ENCODE measurements at places on chromosomes 12 and 14.
A peak's percentile ranks its signal among the peaks of the same experiment; 100 is the strongest.

- DNase-seq: no peak
These were observed 66.7 kb upstream of the ATP2B1 start for GRCh38 chr12:89775063-89775985.

GRCh38 chr14:103545915-103546651 is 16.4 kb downstream of the BAG5 start:
- DNase-seq: no peak

- DNase-seq: no peak
These were observed 108.4 kb downstream of the MED13L start for GRCh38 chr12:116169071-116169470.

DNA sequence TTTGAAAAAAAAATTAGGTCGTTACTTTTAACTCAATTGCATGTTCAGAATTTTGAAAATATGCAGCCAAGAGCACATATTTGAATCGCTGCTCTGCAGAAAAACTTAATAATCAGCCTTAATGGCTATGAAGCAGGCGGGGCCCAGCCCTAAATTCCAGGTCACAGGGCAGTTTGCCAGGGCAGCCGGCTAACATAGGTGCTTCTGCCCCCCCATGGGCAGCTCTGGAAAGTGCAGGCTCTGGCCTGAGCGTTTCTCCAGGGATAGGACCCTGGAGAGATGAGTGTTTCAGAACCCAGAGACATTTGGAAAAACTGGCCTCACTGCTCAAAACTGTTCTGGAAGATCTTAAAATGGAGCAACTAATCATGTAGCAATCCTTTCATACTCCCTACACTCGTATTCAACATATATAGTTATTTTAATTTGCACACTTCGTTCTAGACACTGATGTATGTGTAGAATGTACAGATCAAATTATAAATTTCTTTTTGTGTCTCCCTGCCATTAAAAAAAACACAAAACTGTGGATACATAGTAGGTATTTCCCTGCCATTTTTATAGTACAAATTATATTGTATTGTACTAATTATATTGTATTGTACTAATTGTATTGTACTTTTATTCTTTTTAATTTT is 26.0 kb upstream of the PTGR2 start:
- DNase-seq: peak; percentile 66

DNA sequence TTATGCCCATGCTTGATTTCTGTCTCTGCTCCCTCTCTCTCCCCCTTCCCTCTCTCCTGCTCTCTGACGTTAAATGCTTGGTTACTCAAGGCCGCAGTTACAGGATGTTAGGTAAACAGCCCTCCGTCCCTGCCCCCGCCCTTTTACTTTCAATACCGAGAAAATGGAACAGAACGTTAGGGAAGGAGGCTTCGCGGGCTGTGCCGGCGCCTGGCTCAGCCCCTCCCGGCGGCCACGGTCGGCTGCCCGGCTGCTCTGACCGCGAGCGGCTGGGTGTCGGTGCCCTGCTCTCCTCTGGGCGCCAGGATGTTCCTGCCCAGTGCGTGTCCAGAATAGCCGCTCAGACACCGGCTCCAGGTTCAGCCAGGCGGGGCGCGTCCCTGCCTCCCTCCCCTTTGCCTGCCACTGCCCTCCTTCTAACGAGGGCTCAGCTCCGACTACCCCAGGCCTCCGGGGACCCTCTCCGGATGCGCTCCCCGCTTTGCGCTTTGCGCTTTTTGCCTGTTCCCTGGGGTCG is 166.1 kb downstream of the ADCK1 start:
- DNase-seq: no peak

- no peak for DNase-seq
These were observed 92.8 kb downstream of the OTOGL start for GRCh38 chr12:80192087-80192486.

- DNase-seq: no peak
These were observed 5.5 kb downstream of the OR10AD1 start for GRCh38 chr12:48197549-48197970.

GRCh38 chr12:49946086-49946485 is 4.5 kb upstream of the AQP2 start:
- DNase-seq: no peak

DNA sequence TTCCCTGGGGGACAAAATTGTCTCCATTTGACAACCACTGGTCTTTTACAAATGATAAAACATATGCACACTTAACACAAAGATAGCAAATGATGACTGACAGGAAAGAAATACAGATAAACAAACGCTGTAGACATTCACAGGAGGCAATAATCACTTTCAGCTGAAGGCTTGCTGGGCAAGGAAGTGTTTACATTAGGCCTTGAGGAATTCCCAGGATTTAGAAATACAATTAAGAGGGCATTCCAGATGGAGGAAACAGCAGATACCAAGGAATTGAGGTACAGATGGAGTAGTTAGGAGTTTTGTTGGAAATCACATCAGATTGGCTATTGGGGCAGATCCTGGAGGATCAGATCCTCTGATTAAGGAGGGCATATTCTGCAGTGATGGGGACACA is 93.9 kb downstream of the DYRK2 start:
- no peak for DNase-seq

- no peak for DNase-seq
These were observed 71.3 kb upstream of the DDX11 start for GRCh38 chr12:31002361-31002725.

GRCh38 chr12:29960122-29960521 is 176.4 kb upstream of the TMTC1 start:
- no peak for DNase-seq

GRCh38 chr14:100406505-100407131 is 83.5 kb downstream of the SLC25A47 start:
- no peak for DNase-seq

- no peak for DNase-seq
These were observed 144.2 kb downstream of the C12orf75 start for GRCh38 chr12:105474672-105475071.

DNA sequence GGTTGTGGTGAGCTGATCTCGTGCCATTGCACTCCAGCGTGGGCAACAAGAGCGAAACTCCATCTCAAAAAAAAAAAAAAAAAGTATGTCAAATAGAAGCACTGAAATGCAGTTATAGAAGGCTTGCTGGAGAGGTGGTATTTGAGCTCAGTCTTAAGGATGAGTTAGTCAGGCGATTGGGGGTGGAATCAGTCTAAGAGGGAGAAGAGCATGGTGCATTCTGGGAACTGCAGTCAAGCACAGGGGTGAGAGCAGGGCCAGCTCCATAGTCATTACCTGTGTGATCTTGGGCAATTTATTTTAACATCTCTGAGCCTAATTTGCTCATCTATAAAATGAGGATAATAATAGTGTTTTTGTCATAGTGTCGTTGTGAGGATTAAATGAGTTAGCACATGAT is 5.9 kb upstream of the GNB3 start:
- no peak for DNase-seq

- no peak for DNase-seq
These were observed 11.5 kb downstream of the ZFP36L1 start for GRCh38 chr14:68781161-68782021.

GRCh38 chr12:86666316-86666715 is 410.1 kb upstream of the MGAT4C start:
- no peak for DNase-seq

- DNase-seq: no peak
These were observed 22.4 kb upstream of the DIO3 start for GRCh38 chr14:101538878-101539277.

DNA sequence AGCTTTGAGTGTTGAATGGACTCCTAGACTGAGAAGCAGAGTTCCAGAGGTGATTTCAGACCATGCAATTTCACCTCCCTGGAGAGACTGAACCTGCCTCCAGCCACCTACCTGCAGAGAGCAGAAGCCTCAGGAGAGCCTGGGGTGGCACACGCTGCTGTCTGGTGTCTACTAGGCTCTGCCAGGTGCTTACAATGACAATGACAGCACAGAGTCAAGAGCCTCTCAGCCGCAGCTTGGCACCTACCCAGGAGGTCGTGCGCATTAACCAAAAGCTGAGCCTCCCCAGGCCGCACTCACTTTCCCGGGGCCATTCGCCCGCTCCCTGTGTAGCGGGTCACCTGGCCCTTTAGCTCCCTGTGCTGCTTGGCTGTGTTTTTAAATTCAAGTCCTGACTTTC is 63.2 kb downstream of the TESC start:
- DNase-seq: no peak

GRCh38 chr12:7035463-7035862 is 17.2 kb upstream of the LPCAT3 start:
- DNase-seq: no peak

GRCh38 chr14:57575482-57575881 is 81.8 kb upstream of the CCDC198 start:
- DNase-seq: no peak

- no peak for DNase-seq
These were observed 1351.1 kb downstream of the TMEM121 start for GRCh38 chr14:106877517-106877916.
